GM23338 (cell line): ENCODE measurements at places on chromosomes 11 and 22. TPM values are rescaled to one million over a fixed set of nuclear protein-coding genes. Genes with fewer than 3 reads are reported as not detected.

MGAT3 gene
- 10.2 and 13.1 TPM in 2 replicates for total RNA-seq

DNA sequence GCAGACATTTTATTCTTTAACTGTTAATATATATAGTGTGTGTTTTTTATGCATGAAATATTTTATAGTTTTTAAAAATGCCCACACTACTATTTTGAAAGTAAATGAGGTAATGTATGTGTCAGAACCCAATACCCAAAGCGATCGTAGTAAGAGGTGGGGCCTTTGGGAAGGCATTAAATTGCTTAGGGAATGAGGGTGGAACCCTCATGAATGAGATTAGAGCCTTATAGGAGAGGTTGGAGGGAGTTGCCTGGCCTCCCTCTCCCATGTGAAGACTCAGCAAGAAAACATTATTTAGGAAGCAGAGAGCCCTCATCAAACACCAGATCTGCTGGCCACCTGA is 11.1 kb downstream of the KLHL35 start:
- H3K36me3 ChIP-seq = no peaks in the 10 kb centered on the region
- DNase-seq = no peak
- peaks cover 9% of the 10 kb centered on the region; the same call in 1 of the 2 replicates for H3K4me1 ChIP-seq
- no peak overlapping the region for H3K27ac ChIP-seq
- no peaks in the 10 kb centered on the region for H3K27me3 ChIP-seq

TESMIN gene
- 58.2 and 64.6 TPM in 2 replicates for total RNA-seq

CASP4 gene
- total RNA-seq = 0.35 TPM in 1 of 2 replicates, not detected in the other

GRCh38 chr11:112718483-112718882 is 242.7 kb upstream of the NCAM1 start:
- DNase-seq = no peak
- no peaks in the 10 kb centered on the region for H3K36me3 ChIP-seq
- H3K27ac ChIP-seq = no peak overlapping the region
- H3K4me1 ChIP-seq = no peaks in the 10 kb centered on the region
- H3K4me3 ChIP-seq = no peak overlapping the region
- no peaks in the 10 kb centered on the region for H3K27me3 ChIP-seq

DNA sequence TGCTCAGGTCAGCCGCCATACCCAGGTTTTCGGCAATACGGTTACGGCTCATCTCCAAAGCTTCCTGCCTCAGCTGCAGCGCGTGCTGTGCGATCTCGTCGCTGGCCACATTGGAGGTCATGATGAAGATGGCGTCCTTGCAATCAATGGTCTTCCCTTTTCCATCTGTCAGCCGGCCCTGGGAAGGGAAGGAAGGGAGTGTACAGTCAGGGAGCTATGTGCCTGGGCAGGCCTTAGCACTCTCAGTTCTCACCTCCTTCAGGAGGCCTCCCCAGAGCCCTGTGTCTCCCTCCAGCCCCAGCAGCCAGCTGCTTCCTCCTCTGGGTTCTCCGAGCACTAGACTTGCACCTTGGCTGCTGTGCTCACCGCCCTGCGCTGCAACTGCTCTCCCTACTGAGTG is 51.5 kb upstream of the PHOX2A start:
- no peak for DNase-seq
- no peaks in the 10 kb centered on the region for H3K4me1 ChIP-seq
- no peak overlapping the region for H3K4me3 ChIP-seq

EFCAB6 gene
- 1.8 and 1.9 TPM in 2 replicates for total RNA-seq

DNA sequence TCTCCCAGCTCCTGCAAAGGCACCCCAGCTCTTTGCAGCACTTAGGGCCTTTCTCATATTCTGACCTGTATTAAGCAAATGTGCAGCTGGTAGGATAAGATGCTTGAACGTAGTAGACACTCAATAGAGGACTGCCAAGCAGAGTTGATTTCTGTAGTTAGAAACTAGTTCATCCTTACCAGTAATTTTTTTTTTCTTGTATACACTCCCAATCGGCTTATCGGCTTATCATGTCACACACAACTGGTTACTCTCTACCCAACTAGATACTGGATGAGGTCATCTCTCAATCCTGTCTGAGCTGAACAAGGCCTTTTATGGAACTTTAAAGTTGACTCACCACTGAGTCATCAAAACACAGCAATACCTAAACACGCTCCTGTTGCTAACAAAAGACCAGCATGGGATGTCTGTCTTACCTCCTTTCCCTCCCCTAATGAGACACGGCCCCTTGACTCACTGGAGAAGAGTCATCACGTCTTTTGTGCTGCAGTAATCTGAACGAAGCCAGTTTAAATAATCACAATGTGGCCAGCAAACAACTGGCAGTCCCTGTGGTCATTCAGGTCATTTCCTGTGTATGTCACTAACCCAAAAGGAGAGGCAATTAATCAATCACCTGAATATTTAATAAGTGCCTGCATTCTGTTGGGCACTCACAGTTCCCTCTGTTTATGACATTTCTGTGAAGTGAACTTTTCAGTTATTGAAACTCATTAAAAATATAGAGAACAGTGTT is 7.5 kb upstream of the WEE1 start:
- H3K27ac ChIP-seq = peak overlapping the region; percentile 81
- H3K4me1 ChIP-seq = peaks cover 25% of the 10 kb centered on the region
- H3K36me3 ChIP-seq = no peaks in the 10 kb centered on the region
- DNase-seq = peak; percentile 85

DNA sequence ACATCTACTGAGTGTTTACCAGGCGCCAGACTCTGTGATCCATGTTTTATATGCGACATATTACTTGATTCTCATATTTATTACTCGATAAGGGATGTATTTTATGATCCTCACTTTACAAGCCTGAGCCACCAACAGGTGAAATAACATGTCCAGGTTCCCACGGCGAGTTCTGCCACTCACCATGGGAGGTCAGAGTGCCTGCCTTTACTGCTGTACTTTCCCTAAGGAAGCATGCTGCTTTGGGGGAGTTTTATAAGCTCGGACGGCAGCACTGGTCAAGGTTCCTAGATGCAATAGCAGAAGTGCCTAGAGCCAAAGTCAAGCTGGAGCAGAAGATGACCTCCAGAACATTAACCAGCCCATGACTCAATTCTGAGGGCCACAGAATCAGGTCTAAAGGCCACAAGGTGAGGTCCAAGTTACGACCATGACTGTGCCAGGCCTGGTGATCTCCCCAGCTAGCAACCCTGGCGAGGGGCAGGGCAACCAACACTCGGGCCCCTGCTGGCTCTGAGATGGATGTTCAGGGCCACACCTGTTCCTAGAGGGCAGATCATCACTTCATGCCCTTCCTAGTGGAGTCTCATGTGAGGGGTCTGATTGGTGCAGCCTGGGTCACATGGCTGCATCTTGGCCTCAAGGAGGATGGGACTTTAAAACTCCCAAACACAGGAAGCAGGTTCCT is 14.2 kb downstream of the IFT27 start:
- H3K27ac ChIP-seq = no peak overlapping the region
- no peaks in the 10 kb centered on the region for H3K36me3 ChIP-seq
- H3K27me3 ChIP-seq = no peaks in the 10 kb centered on the region
- H3K4me3 ChIP-seq = no peak overlapping the region
- no peaks in the 10 kb centered on the region for H3K4me1 ChIP-seq

GRCh38 chr11:45043755-45044475 is 93.2 kb upstream of the TP53I11 start:
- no peak overlapping the region for H3K4me3 ChIP-seq
- H3K27me3 ChIP-seq = no peaks in the 10 kb centered on the region
- H3K36me3 ChIP-seq = no peaks in the 10 kb centered on the region
- H3K27ac ChIP-seq = no peak overlapping the region
- DNase-seq = no peak

DNA sequence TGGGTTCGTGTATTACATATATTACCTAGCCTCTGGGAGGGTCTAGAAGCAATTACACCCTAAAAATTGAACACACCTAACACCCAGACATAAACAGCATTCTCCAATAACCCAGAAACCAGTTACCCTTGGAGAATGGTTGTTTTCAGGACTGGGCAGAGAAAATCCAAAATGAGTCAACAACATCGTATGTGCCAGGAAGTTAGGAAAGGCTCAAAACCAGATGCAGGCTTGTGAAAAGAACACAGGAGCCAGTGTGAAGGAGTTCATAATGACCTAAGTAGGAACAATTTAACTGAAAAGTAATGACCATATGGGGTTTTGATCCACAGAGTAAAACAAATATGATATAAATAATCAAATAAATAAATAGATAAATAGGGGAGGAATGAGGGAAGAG is 5.1 kb upstream of the CLPB start:
- DNase-seq = no peak
- H3K4me1 ChIP-seq = no peaks in the 10 kb centered on the region
- H3K27me3 ChIP-seq = no peaks in the 10 kb centered on the region
- H3K36me3 ChIP-seq = no peaks in the 10 kb centered on the region

DNA sequence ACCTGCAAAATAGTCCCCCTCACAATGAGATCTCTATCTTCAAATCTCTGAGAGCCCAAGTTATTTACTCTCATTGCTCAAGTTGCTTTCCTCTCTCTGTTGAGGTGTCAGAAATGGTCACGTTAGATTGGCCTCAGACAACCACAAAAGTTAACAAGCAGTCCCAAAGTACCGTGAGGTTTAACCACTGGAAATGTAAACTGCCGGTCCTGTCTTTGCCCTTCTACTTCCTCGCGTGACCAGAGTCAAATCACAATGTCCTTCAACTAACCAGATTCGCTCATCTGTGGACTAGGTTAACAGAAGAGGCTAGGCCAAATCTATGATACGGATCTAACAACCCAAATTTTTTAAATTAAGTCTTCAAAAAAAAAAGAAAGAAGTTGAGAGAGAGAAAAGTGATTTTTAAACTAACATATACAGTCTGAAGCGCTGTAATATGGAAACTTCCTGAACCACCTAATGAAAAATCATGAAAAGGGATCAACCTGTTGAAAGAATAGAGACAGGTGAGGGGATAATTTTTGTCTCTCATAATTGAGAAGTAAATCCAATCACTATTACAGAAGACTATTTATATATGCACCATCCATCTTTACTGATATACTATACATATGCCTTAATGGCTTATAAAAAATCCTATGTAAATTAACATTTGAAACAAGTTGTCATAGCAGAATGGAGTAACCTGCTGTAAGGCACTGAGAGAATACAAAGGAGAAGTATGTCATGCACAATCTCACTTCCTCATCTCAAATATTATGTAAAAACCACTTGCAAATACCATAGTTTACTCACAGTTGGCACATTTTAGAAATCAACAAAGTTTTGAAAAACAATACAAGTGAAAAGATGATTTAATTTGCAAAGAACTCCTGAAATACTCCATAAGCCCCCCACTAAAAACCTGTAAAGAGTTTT is 3.3 kb upstream of the JAML start:
- no peaks in the 10 kb centered on the region for H3K36me3 ChIP-seq
- H3K27me3 ChIP-seq = no peaks in the 10 kb centered on the region
- no peak for DNase-seq
- no peaks in the 10 kb centered on the region for H3K4me1 ChIP-seq

DEFB108B gene
- not detected in 2 replicates for total RNA-seq

MEI1 gene
- 0.27 and 0.28 TPM in 2 replicates for total RNA-seq

- H3K4me3 ChIP-seq = no peak overlapping the region
- no peak overlapping the region for H3K27ac ChIP-seq
- H3K36me3 ChIP-seq = no peaks in the 10 kb centered on the region
Observed at GRCh38 chr11:125376117-125376516, 119.9 kb downstream of the FEZ1 start.

DNA sequence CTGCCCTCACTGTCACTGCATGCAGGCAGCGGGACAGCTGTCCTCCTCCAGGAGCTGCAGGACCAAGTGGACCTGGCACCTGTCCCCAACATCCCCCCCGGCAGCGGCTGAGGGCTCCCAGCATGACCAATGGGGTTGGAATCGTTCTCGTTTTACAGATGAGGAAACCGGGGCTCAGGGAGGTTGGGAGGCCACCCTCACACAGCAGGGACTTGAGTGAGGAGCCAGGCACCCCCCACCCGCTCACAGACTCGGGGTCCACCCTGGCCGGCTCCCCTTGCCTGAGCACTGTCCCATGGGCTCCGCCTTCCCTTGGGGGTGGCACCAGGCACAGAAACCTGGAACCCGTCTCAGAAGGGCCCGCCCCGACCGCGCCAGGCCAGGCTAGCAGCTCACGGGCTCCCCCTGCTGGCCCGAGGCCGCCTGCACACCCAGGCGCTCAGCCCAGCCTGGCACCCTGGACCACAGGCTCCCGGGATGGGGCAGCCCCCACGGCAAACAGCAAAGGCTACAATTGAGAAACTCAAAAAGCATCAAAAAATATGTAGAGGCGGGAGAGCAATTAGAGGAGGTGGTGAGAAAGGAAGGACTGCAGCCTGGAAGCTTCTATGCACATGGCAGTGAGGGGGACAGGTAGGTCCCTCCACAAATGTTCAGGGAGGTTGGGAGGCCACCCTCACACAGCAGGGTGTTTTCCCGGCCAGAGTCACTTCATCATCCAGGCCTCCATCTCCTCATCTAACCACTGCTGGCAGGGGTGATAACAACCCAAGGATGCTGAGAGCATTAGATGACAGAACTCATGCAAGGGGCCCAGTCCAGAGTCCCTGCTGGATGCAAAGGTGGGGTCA is 12.8 kb downstream of the MACROD1 start:
- H3K36me3 ChIP-seq = no peaks in the 10 kb centered on the region
- H3K4me1 ChIP-seq = peaks cover 11% of the 10 kb centered on the region
- H3K4me3 ChIP-seq = no peak overlapping the region
- no peak overlapping the region for H3K27ac ChIP-seq

- no peaks in the 10 kb centered on the region for H3K36me3 ChIP-seq
- DNase-seq = no peak
- peaks cover 9% of the 10 kb centered on the region for H3K4me1 ChIP-seq
- no peaks in the 10 kb centered on the region for H3K27me3 ChIP-seq
Observed at GRCh38 chr22:30600921-30601320, 6.1 kb upstream of the TCN2 start.

CNIH2 gene
- total RNA-seq = 9.2 and 10.8 TPM in 2 replicates

- no peaks in the 10 kb centered on the region for H3K36me3 ChIP-seq
- no peaks in the 10 kb centered on the region for H3K27me3 ChIP-seq
- no peak overlapping the region for H3K4me3 ChIP-seq
- DNase-seq = no peak
- no peak overlapping the region for H3K27ac ChIP-seq
Observed at GRCh38 chr11:36388951-36389350, 92.9 kb downstream of the PRR5L start.

GRCh38 chr11:73536961-73537360 is 61.0 kb downstream of the FAM168A start:
- H3K27ac ChIP-seq = peak overlapping the region; percentile 88
- no peaks in the 10 kb centered on the region for H3K27me3 ChIP-seq
- H3K4me1 ChIP-seq = peaks cover 59% of the 10 kb centered on the region
- H3K36me3 ChIP-seq = no peaks in the 10 kb centered on the region
